ENCODE measurements at places on chromosomes 1 and 21.

DNA sequence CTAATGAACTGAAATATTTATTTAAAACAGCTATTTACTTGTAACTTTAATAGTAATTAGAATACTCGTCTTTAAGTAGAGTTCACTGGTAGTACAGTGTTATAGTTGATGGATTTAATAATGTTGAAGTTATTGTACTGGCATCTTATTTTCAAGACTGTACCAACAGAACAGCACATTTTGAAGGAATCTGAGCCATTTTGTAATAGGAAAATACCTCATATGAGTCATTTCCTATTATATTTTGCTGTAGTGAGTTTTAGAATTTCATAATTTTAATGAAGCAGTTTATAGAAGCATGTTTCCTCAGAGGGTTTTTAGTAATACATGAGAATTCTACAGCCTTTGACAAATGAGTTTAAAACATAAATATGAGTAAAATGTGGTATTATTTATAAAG, 258.3 kb downstream of the OLFM3 start:
- DNase-seq, result no peak

DNA sequence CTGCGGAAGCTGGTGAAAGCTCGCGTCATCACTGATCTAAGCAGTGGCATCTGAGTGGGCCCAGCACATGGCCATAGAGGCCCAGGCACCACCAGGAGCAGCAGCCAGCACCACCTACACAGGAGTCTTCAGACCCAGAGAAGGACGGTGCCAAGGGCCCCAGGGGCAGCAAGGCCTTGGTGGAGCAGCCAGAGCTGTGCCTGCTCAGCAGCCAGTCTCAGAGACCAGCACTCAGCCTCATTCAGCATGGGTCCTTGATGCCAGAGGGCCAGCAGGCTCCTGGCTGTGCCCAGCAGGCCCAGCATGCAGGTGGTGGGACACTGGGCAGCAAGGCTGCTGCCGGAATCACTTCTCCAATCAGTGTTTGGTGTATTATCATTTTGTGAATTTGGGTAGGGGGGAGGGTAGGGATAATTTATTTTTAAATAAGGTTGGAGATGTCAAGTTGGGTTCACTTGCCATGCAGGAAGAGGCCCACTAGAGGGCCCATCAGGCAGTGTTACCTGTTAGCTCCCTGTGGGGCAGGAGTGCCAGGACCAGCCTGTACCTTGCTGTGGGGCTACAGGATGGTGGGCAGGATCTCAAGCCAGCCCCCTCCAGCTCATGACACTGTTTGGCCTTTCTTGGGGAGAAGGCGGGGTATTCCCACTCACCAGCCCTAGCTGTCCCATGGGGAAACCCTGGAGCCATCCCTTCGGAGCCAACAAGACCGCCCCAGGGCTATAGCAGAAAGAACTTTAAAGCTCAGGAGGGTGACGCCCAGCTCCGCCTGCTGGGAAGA, 3.2 kb upstream of the ARTN start:
- no peak for DNase-seq

- DNase-seq, result no peak
Observed at GRCh38 chr1:41622402-41622801, 137.9 kb upstream of the EDN2 start.

DNA sequence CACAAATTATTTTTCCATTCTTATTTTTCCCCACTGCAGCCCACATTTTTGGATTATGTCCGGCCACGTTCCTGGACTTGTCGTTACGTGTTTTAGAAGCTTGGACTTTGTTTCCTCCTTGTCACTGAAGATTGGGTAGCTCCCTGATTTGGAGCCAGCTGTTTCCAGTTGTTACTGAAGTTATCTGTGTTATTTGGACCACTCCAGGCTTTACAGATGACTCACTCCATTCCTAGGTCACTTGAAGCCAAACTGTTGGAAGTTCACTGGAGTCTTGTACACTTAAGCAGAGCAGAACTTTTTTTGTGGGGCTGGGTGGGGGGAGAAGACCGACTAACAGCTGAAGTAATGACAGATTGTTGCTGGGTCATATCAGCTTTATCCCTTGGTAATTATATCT, 12.2 kb upstream of the AXDND1 start:
- no peak for DNase-seq

GRCh38 chr1:159338018-159338417, 35.9 kb downstream of the FCER1A start:
- DNase-seq, result no peak

GRCh38 chr1:117563492-117563875, 42.4 kb upstream of the TENT5C start:
- DNase-seq, result no peak

DNA sequence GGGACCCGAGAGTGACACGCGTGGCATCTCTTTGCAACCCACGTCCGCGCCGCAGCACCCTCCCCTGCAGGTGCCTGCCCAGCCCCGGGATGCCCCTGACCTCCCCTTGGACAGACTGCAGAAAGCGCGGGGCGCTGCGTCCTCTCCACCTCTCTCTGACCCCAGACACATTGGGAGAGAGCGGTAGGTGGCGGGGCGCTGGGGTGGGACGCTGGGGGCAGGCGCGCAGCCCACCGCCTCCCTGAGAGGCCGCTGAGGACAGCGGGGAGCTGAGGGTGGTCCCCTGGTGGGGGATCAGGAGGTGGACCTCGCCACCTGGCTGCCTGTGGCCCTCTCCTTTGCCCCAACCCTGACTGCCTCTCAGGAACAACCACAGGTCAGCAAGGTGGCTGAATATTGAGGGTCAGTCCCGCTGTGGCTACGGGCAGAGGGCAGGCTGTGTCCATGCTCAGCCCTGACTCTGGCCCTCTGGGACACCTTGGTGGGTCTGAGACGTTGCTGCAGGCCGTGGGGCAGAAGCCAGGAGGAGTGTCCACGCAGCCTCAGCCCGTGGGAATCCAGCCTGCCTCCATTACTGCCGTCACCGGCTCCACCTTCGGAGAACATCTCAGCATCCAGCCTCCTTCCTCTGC, 761 bp upstream of the UBE2J2 start:
- DNase-seq, result no peak

DNA sequence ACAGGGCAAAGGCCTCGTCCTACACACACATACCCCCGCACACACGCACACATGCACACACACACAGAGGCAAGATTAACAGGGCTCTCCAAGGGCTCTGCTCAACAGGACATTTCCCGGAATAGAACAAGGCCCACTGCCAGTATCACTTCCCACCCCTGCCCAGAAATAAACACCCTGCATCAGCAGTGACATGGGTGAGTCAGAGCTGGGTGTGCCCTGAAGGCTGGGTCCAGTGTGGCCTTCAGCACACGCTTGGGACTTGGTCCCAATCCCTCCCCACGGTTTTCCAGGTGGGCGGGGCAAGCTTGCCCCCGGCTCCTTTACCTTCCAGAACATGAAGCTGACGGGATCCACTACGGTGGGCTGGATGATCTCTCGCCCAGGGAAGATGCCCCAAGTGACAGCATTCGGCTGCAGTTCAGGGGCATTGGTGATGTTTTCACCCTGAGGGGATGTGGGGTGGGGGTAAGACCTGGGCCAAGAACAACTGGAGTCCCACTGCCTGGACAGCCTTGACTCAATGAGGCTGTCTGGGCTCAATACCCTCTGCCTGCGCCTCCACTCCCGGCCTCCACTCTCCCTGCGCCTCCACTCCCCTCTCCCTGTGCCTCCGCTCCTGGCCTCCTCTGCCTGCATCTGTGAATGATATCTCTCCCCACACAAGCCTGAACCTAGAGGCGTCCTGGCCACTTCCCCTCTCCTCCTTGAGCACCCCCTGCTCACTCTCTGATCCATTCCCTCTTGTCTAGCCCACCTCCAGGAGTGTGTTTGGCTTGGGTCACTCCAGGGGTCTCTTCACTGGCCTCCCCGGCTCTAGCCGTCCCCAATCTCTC, 14.7 kb downstream of the MTHFR start:
- DNase-seq, result no peak

GRCh38 chr1:87367549-87367948, 38.9 kb downstream of the LMO4 start:
- no peak for DNase-seq

- DNase-seq, result peak; percentile 82
Observed at GRCh38 chr1:153545067-153546055, at the start of gene S100A4. TSS of gene S100A4 (minus strand) at chr1:153545806. CDS start at chr1:153544794, 1,012 bp downstream.

DNA sequence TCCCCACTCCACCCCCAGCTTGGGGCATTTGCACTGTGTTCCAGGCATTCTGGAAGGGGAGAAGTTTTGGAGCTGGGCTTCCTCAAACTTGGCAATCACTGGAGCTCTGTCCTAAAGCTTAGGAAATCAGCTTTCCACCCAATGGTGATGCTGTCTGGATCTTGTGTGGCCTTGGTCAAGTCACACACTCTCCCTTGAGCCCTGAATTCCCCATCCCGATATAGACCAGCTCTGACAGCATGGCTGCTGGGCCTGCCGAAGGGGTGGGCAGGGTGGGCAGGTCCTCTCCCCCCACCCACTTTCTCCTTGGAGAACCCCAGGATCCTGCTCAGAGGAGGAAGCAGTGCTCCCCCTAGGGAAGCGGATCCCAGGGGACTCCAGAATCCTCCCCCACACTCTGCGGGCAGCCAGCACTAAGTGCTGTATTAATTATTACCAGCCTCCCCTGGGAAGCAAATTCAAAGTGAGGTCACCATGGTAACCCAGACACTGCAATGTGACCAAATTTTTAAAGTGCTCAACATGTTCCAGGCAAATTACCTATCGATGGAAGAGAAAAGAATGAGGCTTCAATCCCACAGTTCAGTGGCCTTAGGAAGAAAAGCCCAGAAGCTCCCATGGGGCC, 21.3 kb upstream of the LDLRAP1 start:
- DNase-seq, result no peak

DNA sequence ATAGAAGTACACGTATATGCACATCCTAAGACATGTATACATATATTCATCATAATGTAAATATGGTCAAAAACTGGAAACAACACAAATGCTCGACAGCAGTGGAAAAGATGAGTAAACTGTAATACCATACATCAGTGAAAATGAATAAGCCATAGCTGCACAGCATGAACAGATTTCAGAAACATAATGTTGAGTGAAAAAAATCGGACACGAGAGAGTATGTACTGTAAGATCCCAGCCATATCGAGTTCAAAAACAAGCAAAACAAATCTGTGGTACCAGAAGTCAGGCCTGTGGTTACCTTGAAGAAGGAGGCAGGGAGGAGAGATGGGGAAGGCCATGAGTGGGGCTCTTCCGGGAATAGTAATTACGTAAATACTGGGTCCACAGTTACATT, 90.4 kb downstream of the GLIS1 start:
- DNase-seq, result no peak

DNA sequence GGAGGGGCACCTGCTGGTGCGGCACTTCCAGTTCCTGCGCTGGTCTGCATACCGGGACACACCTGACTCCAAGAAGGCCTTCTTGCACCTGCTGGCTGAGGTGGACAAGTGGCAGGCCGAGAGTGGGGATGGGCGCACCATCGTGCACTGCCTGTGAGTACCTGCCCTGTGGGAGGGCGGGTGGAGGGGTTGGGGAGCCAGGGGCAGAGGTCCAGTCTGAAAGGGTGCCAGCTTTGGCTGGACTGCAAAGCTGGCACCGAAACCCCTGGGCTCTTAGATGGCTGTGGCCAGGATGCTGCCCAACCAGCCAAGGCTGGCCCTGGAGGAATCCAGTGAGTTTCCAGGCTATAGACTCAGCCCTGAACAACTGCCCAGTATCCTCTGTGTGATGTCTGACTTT, 87.3 kb downstream of the PTPRU start:
- DNase-seq, result no peak

DNA sequence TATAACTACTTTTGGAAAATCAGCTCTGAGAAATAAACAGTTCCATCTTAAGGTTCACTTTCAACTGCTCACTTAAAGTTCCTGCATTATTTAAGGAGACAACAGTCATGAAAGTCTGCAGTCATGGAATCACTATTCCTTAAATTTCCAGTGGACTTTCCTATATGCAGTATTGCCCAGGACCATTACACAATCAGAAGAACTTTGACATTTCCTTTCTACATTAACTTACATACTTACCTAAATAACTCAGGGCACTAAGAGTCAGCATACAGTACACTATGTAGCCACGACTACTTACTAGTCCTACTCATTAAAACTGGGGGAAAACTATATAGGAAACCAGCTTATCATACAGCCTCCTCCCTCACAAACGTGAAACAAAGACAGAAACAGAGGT, 220.1 kb downstream of the SLC45A1 start:
- DNase-seq, result no peak

- DNase-seq, result no peak
Observed at GRCh38 chr1:204464187-204464631, 30.4 kb downstream of the PIK3C2B start.

GRCh38 chr1:25140073-25140797, 92.1 kb downstream of the SYF2 start:
- DNase-seq, result no peak

DNA sequence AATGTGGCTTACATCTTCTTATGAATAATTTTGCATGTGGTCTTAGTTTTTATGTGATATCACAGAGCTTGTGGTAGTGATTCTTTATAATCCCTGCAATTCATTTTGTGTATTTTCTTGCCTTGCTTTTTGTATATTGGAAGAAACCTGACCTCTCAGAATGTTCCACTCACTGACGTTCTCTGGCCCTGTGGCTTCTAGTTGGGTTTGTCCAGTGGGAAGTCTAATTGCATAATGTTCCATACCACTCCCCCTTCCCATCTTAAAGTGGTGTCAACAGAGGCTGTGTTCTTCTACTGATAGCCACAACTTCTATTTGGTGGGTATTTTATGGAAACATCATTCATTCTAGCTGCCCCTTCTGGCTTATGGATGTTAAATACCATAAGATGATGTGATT, 225.3 kb downstream of the BACH1 start:
- DNase-seq, result no peak

DNA sequence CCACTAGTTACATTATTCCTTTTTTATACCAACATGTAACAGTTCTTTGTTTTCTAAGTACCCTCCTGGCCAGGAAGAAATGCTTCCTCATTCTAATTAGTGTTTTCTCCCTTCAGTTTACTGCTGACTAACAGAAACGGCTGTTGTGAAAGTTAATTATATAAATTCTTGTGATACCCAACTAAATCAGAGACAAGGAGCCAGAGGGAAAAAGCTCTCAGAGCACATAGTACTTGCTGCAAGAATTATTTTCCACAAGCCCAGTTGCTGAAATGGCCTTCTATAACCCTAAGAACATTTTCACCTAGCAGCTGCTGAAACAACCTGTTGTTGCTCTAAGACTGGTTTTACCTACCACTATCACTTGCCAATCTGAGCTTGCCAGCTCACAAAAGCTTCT, 82.4 kb downstream of the FAF1 start:
- DNase-seq, result no peak

GRCh38 chr1:198763298-198763714, 124.5 kb downstream of the PTPRC start:
- DNase-seq, result no peak

GRCh38 chr1:67684526-67685066, 405 bp upstream of the GADD45A start:
- no peak for DNase-seq

- DNase-seq, result no peak
Observed at GRCh38 chr21:39552856-39553255, 59.9 kb upstream of the B3GALT5 start.
